AG10803 (cell line): ENCODE measurements at places on chromosomes 7 and 10.

- DNase-seq, result no peak
These were observed 151.1 kb upstream of the MKI67 start for GRCh38 chr10:128277267-128277840.

DNA sequence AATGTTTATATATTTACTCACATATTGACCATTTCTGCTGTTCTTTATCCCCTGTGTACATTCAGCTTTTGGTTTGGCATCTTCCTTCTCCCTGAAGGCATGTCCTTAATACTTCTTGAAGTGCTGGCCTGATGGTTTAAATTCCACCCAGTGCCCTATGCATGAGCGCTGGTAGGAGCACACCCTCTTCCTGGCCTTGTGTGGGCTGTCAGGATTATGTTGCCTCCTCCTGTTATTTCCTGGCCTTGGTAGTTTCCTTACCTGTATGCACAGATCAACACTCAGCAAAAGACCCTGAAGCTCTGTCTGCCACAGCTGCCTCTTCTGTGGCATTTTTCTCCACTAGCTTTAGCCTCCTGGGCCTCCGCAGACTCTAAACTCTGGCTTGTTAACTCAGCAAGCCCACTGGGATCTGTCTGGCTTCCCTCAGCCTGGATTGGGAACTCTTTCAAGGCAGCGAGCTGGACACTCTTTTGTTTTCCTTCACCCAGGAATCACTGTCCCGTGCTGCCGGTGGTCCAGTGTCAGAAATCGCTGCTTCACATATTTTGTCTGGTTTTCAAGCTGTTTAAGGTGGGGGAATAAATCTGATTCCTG is 595.2 kb downstream of the SDK1 start:
- DNase-seq, result no peak

GRCh38 chr7:154746571-154747360 is 256.2 kb downstream of the PAXIP1 start:
- DNase-seq, result no peak

- DNase-seq, result no peak
These were observed 48.6 kb downstream of the CHST3 start for GRCh38 chr10:72012796-72013195.

DNA sequence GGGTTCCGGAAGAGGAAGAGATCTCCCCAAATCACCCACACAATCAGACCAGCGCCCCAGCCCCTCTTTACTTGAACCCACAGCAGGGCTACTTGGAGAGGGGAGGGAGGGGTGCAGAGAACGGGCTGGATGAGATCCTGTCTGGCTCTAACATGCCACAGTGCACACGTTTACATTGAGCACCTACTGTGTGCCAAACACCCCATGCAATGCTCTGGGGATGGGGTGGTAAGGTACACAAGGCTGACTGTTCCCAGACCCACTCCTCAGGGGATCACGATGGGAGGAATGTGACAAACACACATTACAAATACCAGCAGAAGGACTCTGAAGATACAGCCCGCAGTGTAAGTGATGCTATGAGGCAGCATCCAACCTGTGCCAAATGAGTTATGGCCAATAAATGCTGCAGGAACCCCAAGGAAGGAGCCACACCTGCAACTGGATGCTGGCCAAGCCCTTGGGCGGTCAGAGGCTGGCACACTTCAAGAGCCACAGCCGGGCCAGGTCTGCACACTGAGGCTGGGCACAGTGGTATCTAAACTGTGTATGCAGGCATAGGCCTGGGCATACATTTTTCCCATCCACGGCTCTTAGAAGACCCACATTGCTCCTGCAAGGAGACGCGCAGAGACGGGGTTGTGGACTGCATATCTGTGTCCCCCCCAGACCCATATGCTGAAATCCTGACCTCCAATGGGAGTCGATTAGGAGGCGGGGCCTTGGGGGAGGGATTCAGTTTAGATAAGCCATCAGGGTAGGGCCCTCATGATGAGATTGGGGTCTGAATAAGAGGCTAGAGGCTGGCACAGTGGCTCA is 6.4 kb downstream of the SPOCK2 start:
- no peak for DNase-seq

DNA sequence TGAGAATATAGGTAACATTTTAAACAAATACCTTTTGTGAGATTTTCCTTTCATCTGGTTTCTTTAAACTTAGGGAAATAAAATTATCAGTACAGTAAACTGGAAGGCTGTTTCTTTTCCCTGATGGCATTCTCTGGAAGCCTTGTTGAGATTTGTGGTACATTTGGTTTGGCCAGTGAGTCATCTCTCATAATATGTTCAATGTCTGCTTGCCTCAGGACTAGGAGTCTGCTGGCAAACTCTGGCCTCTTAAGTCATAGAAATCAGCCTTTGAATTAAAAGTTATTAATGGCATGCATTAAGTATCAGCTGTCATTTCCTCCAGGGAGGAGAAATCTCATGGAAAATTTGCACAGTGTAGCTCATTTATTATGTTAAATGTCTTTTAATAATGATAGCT is 316.6 kb upstream of the KIAA1217 start:
- peak; percentile 4 for DNase-seq
